ENCODE measurements at places on chromosomes 1 and 21.

DNA sequence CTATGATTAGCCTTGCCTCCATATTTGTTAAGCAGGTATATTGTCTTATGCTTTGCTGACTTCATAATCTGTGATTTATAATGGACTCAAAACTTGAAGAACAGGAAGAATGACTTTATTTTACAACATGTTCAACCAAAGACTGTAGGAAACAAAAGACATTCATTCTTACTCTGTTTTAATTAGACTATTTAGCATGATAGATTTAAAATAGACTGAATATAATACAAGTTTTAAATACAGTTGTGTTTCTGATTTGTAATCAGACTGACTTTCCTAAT is 63.1 kb downstream of the CDC14A start:
- no peak for DNase-seq

GRCh38 chr21:21052672-21053071 is 54.5 kb downstream of the NCAM2 start:
- no peak for DNase-seq

GRCh38 chr1:5913078-5913845 is 79.0 kb downstream of the NPHP4 start:
- DNase-seq: no peak

DNA sequence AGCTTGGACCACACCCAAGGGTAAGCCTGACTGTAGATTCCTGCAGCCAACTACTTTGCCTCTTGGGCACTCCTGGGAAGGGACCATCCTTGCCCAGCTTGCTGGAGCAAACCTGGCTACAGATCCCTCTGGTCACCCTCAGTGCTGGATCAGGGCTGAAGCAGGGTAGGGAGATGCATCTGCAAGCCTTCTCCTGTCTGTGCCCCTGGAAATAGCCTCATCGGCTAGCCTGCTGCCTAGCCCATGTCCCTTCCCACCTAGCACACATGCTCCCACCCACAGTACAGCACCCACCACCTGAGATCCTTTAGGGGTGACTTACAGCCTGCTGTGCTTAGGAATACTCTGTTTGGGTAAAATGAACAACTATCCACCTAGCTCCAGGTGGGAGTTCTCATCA is 177.3 kb upstream of the HMGB4 start:
- DNase-seq: no peak

DNA sequence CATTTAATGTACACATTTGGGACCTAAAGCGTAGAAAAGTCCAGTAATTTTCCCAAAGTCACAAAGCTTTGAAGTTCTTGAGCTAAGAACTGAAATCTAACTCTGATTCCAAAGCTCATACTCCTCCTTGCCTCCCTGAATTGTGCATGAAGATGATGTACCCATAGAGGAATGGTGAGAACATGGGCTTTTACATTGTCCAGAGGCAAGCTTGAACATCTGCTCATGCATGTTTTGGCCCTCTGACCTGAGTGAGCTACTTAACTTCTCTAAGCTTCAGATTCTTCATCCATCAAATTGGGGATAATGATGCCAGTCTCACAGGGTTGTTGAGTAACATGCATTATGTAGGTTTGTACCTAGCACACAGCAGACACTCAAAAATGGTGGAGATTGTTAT is 258.4 kb upstream of the HOOK1 start:
- no peak for DNase-seq

DNA sequence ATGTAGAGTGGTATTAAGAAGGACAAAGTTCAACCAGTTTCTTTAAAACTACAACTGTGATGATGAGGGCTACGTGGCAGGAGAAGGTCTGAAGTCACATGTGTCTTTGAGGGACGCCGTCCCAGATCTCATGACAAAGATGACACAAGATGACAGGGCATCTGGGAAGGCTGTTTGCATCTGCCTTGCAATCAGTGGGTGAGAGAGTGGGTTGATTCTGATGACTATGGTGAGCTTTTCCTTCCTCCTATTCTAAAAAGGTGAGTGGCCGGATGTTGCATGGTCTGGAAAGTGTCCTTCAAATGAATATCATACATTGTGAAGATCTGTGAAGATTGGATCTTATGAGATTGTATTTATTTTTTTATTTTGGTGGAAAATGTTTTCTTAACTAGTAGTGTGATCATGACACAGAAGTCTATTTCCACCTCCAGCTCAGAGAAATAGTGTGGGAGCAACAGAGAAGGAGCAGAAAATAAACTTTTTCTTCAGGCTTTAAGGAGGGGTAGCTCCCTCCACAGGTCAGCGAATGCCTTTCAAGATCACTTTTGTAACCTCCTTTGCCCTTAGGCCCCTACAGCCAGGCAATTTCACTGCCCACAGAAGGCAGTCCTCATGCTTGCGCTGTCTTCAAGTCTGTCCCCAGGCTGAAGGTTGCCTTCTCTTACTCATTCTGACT is 76.0 kb upstream of the ATF3 start:
- DNase-seq: no peak

DNA sequence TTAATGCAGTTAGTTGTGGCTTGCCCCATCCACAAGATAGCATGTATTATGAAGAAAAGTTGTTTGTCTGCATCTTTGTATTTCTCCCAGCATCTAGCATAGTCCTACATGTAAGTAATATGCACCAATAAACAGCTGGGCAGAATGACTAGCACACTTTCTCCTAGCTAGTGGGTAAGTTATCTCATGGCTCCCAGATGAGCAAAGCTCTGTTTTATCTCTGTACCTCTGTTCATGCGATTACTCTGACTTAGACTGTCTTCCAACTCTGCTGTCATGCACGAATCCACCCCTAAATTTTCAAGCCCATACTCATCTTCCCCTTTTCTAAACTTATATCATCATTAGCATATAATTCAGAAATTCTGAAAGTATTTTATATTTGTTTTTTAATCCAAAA is 37.5 kb upstream of the KCTD3 start:
- no peak for DNase-seq

DNA sequence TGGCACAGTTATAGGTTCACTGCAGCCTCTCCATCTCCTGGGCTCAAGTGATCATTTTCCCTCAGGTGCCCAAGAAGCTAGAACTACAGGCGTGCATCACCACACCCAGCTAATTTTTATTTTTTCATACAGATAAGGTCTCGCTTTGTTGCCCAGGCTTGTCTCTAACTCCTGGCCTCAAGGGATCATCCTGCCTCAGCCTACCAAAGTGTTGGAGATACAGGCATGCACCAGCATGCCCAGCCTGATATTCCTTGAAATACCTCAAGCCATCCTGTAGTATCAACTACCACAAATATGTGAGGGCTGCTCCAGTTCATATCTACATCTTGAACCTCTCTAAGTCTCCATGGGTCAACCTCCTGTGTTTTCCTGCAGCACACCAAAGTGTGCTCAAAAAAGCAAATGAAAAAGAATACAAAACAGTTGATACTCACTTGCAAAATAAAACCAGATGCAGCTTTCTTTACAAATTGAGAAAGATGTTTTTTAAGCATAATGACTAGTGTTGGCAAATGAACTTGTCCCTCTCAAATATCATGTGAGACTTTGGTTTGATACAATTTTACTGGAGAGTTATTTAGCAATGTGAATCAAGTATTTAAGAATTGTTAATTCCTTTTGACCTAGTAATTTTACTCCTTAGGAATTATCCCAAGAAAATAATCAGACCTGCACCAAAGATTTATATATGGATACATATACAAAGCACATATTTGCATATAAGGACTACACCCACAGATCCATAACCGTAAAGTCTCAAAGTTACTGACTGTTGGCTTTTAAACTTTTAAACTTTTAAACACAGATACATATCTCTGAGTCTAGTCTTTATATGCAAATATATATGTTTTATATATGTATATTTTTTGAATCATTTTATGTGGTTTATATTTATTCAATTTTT is 197.7 kb downstream of the NRIP1 start:
- no peak for DNase-seq

DNA sequence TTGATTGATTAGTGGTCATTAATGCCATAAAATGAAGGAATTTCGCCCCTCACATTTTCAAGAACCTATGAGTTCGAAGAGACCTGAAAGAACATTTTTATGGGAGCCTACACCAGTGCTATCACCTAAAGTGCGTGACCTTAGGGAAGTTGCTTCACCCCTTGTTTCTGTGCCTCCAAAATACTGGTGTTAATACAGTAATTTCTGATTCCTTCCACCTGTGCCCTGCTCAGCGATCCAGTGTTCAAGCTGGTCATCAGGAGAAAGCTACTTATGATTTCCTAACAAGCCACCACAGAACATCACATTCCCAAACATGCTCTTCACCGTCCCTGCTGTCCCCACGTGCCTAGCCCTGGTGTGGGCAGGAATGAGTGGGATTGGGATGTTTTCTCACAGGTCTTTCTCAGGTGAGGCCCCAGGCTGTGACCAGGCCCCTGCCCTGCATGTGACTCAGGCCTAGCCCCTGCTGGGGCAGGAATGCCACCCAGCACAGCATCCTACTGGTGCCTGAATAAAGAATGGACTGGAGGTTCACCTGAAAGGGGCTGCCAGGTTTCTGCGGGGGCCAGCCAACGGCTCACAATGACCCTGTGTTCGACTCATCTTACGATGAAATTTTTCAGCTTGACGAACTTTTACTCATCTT is 60.3 kb downstream of the CD247 start:
- DNase-seq: no peak

DNA sequence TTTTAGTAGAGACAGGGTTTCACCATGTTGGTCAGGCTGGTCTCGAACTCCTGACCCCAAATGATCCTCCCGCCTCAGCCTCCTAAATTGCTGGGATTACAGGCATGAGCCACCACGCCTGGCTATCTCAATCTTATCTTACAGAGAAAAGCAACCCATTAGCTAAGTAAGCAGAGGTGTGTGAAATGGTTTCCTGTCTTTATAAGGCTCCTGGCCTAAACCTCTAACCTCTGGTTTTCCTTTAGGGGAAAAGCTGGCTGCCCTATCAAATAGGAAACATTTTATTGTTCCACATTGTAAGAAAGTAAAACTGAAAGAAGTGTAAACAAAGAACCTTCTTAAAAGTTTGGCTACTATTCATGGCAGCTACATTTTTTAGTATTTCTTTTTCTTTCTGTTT is 78.3 kb upstream of the MORC3 start:
- no peak for DNase-seq

DNA sequence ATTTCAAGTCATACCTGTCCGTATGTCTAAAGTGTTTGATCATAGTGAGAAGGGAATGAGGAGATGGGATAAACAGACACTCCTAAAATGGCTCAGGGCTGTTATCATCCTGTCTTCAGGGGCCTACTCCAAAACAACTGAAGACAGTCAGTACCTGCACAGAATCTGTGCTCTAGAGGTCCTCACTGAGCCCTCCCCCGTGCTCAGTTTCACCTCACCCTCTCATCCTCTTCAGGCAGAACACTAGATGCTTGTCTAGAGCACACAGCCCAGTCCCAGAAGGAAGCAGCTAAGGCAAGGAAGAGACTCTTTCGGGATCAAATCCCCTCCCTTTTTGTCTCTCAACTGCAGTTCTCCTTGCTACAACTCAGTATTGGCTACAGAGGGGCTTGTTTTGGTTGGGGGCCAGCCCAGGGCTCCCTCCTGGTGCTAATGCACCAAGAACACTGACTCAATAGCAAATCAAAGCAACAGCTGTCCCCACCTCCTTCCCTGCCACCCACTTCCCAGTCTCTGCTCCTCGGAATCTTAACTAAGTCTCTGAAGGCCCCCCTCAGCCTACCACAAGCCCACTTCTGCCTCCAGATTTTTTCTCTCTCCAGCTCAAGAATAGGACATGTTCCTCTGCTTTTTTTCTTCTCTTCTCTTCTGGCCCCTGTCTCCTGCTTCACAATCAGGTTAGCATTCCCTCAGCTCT is 10.1 kb downstream of the CADM3 start:
- no peak for DNase-seq

GRCh38 chr1:150578272-150579109 is 919 bp downstream of the MCL1 start:
- no peak for DNase-seq

DNA sequence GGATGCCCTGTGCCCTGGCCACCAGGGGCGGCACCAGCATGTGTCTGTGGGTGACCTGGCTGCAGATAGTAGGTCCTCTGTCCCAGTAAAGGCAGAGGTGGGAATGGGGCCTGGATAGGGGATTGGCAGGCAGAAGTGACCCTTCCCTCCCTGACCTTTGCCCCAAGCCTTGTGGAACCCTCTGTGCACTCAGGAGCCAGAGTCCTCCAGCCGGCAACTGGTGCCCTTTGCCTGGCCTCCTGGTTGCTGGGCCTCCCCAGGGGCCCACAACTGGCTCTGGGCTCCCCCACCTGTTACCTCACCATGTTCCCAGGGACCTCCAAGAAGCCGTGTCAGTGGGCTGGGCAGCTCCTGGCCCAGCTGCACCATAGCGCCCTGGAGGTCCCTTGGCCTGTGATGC is 10.0 kb downstream of the PLCH2 start:
- no peak for DNase-seq

GRCh38 chr1:247966532-247967204 is 1.6 kb downstream of the OR2AK2 start:
- DNase-seq: no peak

GRCh38 chr1:204073837-204074273 is 940 bp downstream of the SOX13 start:
- no peak for DNase-seq

- DNase-seq: no peak
These were observed 129.6 kb downstream of the DPYD start for GRCh38 chr1:97791251-97791650.

- no peak for DNase-seq
These were observed 47.6 kb downstream of the PKN2 start for GRCh38 chr1:88731475-88732269.

- peak; percentile 56 for DNase-seq
These were observed 66.5 kb upstream of the PRKACB start for GRCh38 chr1:84077476-84078107.

- DNase-seq: no peak
These were observed 131.2 kb downstream of the AK5 start for GRCh38 chr1:77412820-77413530.

DNA sequence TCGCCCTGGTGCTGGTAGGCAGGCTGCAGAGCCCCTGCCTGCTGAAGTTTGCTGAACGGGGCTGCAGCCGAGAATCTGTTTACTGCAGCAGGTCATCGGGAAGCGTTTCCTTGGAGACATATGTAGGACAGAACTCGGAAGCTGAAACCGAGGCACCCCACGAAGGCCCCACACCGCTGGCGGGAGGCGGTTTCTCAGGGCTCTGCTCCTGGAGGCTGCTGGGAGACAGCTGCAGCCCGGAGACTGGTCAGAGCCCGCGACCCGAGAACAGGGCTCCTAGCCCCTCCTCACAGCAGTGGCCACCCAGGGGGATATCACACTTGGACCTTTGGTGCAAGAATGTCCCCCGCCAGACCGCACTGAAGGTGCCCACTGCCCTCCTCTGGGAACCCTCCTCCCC is 12.7 kb upstream of the PLCH2 start:
- DNase-seq: no peak

DNA sequence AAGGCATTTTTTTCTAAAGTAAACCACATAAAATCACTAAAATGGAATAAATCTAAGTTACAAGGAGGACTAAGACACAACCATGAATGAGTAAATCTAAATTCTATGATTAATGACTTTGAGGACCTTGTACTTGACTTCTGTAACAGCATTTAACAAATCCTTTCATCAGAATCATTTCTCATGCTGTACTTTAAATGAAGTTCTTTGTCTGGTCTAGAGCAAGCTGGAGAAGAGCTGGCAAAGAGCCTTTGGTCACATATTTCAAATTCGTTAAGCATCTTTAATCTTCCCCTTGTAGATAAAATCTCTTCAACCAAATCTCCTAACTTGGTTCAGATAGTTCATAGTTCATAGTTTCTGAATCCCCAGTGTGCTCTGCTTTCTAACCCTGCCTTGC is 405.4 kb downstream of the PTPRC start:
- no peak for DNase-seq

All from activated CD4-positive, alpha-beta T cell treated with anti-CD3 and anti-CD28 coated beads, Interleukin-2, amount 50 U/mL, for 1 hour (primary cell).